Type B pancreatic cell (in vitro differentiated cells): ENCODE measurements at places on chromosomes 1 and 21. TPM values are rescaled to one million over a fixed set of nuclear protein-coding genes. Genes with fewer than 3 reads are reported as not detected.

DNA sequence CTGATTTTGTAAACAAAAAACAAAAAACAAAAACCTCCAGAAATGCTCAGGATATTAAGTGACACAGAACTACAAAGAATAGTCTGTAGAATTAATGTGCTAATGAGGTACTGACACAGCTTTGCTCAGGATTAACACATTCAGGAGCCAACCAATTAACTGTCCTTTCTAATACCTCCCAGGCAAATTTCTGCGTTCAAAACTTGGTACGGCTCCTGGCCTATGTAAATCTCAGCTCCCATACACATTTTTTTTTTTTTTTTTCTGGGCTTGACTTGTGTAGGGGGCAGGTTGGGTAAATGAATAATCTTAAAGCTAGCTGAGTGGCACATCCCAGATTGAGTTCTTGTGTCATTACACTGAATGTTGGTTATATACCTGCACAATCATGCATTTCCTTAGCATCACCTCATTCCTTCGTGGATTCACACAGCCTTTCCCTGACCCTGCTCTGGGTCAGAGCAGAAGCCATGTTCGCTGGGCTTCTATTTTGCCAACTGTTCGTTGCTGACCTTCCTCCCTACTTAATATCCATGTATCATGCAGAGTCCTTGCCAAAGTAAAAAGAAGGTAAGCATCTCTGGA is 12.6 kb upstream of the IER5 start:
- H3K4me1 ChIP-seq, result peaks cover 15% of the 10 kb centered on the region
- H3K36me3 ChIP-seq, result no peaks in the 10 kb centered on the region
- peaks cover 5% of the 10 kb centered on the region for H3K27me3 ChIP-seq
- DNase-seq, result no peak

DNA sequence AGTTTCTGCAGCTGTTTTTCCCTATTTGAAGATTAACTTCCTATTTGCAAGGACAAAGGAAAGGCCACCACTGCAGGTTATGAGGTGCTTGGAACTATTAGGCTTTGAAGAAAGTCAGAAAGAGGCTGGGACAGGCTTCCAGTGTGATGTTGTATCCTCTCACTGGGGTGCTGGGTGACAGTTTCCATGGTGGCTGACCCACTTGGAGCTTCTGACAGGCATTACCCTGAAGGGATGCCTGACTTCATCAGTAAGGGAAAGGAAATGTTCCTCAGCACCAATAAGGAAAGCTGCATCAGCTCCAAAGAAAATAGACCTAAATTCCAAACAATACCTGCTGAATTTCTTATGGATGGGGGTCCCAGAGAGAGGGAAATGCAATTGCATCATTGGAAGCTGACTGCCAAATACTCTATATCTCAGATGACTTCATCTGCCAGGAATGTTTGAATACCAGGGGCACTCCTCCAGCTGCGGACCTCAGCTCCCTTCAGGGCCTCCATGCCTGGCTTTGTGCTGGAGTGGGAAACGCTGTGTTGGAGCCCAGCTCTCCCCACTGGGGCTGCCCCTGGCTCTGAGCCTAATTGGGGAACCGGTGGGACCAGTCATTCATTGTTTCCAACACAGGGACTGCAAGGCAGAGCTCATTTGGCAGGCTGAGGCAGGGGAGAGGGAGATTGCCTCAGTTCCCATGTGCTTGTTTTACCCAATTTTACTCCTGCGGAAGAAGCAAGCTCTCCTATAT is 76.6 kb downstream of the RGL1 start:
- no peaks in the 10 kb centered on the region for H3K27me3 ChIP-seq
- peak overlapping the region; percentile 71 for H3K4me3 ChIP-seq
- H3K27ac ChIP-seq, result peak overlapping the region; percentile 96
- peaks cover 56% of the 10 kb centered on the region for H3K4me1 ChIP-seq

Gene DDR2
- total RNA-seq, result 1.8 and 54.4 TPM in 2 replicates

DNA sequence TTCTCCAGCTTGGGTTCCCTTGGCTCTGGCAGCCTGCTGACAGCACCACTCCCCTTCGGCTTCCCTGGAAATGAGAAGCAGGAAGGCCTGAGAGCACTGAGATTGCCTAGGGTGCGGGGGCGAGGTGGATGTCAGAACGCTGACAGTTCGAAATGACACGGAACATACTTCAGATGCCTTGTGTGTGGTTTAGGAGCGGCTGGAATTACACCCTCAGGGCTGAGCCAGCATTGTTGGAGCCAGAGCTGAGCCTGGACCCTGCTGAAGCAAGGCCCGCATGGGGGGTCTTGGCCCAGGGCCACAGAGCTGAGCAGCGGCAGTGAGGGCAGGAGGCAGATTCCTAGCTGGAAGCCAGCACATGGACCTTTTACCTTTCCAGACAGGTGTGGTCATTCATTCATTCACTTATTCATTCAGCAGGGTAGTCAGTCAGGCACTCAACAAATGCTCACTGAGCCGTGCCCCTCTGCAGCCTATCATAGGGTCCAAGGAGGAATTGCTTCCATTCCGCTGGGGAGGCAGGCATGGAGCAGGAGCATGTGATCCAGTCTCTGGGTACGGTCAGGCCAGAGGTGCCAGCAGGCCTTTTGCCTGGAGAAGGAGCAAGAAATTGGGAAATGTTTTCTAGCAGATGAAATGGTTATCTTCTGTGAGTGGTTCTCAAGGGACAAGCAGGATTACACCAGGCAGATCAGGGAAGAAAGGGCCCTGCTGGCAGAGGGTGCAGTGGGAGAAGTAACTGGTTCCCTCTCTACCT is 6.6 kb upstream of the FOXE3 start:
- peak overlapping the region; percentile 44 for H3K4me3 ChIP-seq
- no peaks in the 10 kb centered on the region for H3K36me3 ChIP-seq
- H3K27me3 ChIP-seq, result peaks cover 30% of the 10 kb centered on the region
- H3K27ac ChIP-seq, result peak overlapping the region; percentile 70
- no peak for DNase-seq
- peaks cover 32% of the 10 kb centered on the region for H3K4me1 ChIP-seq

Gene IVL
- 10.9 and 19.3 TPM in 2 replicates for total RNA-seq

- H3K27me3 ChIP-seq, result no peaks in the 10 kb centered on the region
- H3K4me3 ChIP-seq, result no peak overlapping the region
- no peak for DNase-seq
- peaks cover 11% of the 10 kb centered on the region for H3K4me1 ChIP-seq
- H3K27ac ChIP-seq, result no peak overlapping the region
These were observed 13.9 kb upstream of the XPR1 start for GRCh38 chr1:180617774-180618395.

Gene RYR2
- total RNA-seq, result 0.58 and 1.0 TPM in 2 replicates
